Right kidney (tissue), 9 donors: ENCODE measurements at places on chromosomes 2 and 18.
A peak's percentile ranks its signal among the peaks of the same experiment; 100 is the strongest.

DNA sequence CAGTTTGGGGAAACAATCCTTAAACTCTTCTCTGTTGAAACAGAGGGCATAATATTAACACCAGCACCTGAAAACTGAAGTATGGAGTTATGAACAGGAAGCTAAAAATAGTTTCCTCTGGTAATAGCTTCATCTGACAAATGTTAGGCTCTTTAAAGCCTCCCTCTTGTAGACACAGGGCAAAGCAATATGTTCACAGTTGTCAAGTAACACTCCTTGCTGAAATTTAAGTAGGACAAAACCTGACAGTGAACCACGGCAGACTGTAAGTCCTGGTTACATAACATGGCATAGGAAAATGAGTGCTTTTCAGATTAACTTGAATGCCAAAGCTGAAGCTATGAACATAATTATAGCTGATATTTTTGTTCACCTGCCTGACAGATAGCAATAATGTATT lies 172.9 kb downstream of the CMPK2 start:
- no peak for DNase-seq

DNA sequence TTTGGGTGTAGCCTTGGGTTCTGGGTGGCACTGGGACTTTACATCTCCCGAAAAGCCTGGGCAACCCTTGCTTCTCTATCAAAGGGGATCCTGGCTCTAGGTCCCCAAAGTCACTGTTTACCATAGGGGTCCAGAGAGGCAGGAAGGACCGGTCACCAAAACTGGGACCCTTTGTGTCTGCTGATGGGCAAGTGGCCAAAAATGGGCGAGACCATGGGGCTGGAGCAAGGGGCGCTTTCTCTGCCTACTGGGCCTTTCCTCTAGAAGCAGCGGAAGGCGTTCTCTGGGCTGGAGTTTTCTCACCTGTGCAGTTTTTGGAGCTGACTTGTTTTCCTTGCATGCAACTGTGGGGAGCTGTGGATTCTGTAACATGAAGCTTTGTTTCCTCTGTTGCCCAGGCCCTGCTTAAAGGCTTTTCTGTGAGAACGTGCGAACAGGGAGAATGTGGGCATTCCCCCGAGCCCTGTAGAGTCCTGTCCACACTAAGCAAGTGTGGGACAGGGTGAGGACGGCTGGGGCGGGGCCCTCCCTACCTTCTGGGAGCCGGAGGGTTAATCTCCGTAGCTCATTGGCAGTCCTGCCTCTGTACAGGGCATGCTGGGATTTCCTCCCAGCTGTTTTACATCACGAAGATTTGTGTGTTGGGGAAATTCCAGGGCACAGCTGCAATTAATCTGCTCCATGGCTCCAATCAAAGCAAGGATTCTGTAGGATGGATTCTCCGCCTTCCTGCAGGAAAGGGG lies 50.2 kb downstream of the TGOLN2 start:
- DNase-seq, result peak; percentile 76

DNA sequence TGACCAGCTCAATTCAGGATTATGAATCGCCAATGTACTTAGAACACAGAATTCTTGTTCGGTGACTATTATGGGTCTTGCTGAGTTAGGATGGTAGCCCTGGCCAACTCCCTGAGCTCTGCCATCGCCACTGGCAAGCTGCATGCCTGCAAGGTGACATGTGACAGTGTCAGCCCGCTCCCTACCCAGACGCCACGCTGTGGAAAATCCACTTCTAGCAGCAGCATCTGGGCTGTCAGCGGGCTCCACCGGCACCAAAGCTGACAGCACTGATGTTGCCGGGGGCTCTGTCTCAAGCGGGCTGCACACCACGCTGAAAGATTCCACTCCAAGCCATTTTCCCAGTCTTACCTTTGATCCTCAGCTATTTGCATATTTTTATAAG lies 100.7 kb downstream of the MYT1L start:
- DNase-seq, result no peak

- peak; percentile 48 for DNase-seq
These were observed 53.9 kb downstream of the REEP1 start for GRCh38 chr2:86283411-86284030.

GRCh38 chr2:232203936-232204335 lies 174.6 kb upstream of the ALPP start:
- no peak for DNase-seq

- no peak for DNase-seq
These were observed 163.8 kb downstream of the RBM43 start for GRCh38 chr2:151097895-151098294.

DNA sequence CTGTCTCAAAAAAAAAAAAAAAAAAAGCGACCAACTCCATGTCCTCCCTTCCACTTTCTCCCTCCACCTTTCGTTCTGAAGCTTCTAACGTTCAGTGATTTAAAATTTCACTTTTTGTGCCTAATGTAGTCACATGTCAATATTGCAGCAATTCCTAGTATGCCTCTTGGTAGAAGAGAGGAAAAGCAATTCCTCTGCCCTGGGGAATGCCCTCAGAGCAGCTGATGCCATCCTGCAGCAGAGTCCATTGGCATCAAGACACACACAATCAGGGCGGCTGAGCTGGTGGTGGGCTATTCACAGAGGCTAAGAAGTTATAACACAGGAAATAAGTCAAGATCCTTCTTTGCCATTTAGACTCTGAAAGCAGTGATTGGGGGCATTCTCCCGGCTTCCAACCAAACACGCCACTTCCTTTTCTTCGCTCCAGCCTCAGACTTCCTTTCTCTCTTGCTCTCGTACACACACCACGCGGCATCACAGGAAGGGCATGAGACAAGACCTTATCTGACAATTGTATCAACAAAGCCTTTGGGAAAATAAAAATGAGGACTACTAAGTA lies 71.9 kb downstream of the MOGAT1 start:
- no peak for DNase-seq

GRCh38 chr18:26476697-26477096 lies 71.7 kb downstream of the KCTD1 start:
- DNase-seq, result no peak

DNA sequence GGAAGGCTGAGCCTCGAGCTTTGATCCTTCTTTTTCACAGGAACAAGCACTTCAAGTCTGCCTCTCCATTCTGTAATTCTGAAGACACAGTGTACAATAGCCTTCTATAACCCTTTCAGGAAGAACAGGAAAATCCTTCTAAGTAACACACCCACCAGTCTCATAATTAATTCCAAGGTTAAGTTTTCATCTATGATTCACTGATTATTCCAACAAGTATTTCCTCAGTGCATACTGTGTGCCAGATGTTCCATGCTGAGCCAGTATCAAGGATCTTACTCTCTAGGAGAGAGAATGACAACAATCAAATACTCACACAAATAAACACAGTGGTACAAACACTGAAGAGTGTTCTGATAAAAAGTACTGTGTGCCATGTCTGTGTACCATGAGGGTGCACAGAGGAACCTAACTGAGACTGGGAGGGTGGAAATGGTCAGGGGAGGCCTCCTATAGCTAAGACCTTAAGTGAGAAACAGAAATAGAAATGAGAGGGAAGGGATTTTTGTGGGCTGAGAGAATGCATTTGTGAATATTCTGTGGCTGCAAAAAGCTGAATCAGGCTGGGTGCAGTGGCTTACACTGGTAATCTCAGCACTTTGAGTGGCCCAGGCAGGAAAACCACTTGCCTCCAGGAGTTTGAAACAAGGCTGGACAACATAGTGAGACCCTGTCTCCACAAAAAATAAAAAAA lies 7.3 kb upstream of the MTLN start:
- no peak for DNase-seq

GRCh38 chr18:75809151-75809925 lies 381.8 kb upstream of the SMIM21 start:
- DNase-seq, result no peak

GRCh38 chr18:2510416-2510815 lies 60.9 kb downstream of the METTL4 start:
- no peak for DNase-seq

GRCh38 chr18:13382366-13382953 lies 163.9 kb downstream of the LDLRAD4 start:
- DNase-seq, result peak; percentile 52

DNA sequence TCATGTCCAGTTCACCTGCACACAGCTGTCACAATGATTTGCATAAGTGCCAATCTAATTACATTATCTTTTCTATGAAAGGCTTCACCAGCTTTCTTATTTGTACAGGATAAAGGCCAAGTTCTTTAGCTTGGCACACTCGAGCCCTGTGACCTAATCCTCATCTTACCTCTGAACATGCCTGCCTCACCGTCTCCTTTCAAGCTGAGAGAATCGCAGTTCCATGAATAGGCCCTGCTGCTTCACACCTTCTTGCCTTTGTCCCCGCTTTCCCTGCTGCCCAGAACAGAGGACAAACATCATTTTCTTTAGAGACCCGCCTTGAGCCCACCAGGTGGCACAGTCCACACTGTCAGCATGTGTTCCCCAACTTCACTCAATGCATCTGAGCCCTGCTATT lies 1094.7 kb downstream of the BCL11A start:
- peak; percentile 2 for DNase-seq

DNA sequence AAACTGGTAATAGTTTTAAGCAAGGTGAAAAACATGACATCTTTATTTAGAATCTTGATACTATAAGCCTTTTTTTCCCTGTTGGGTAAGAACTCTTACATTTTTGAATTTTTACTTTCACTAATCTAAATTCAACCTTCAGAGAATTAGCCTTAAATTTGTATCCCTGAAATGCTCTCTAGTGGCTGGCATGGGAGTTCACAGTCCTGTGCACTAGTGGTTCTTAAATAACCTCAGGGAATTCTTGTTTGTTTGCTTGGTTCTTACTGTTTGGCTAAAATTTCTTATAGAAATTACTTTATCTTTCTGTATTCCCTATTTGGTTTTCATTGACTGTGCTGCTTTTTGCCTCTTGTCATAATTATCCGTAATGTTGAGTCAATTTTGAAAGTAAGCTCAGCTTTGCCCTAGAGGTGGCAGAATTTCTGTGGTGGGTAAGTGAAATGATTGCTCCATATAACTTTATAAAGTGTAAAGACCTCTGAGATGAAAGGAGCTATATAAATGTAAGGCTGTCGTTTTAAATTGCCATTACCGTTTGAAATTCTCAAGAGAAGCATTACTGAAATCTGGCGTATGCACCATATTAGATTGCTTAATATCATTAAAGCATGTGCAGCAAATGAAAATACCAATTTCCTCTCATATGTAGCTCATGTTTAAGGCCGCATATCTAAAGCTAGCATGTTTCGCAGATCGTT lies 391.3 kb upstream of the FIGN start:
- no peak for DNase-seq

- DNase-seq, result no peak
These were observed 101.6 kb upstream of the COL5A2 start for GRCh38 chr2:189281201-189281600.

DNA sequence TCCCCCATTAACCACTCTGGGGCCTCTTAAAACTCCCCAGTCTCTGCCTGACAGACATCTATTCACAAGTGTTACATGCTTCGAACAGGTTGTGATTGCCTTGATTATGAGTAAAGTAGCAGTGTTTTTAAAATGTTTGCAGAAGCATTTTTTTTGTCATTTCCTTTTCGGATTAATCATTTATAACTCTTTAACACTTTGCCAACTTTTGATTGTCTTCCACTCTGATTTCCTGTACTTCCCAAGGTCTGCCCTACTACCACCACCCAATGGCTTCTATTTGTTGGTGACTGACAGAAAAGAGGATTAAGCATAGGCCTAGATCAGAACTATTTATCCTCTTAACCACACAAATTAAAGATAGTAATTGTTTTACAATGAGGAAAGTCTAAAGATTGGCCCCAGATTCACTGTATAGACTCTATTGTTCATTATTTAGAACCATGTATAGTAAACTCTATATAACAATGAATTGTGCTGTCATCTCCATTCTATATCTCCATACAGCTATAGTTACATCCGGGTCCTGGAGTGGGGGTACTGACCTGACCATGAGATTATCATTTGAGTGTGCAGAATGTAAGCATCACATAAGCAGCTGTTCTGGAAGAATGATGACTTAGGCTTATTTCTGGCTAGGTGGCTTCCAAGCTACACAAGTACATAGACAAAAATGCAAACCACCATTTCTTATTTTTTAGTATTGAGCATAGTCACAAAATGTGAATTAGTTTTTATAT lies 110.3 kb upstream of the RBMS1 start:
- DNase-seq, result no peak

GRCh38 chr2:127067620-127068350 lies 39.2 kb downstream of the BIN1 start:
- peak; percentile 46 for DNase-seq

GRCh38 chr2:215022910-215023309 lies 115.5 kb downstream of the ABCA12 start:
- no peak for DNase-seq

GRCh38 chr2:25105336-25106085 lies 62.9 kb downstream of the POMC start:
- no peak for DNase-seq

- DNase-seq, result no peak
These were observed 75.9 kb downstream of the TMEM163 start for GRCh38 chr2:134642938-134643337.

GRCh38 chr18:54867131-54867530 lies 38.9 kb downstream of the RAB27B start:
- DNase-seq, result no peak

DNA sequence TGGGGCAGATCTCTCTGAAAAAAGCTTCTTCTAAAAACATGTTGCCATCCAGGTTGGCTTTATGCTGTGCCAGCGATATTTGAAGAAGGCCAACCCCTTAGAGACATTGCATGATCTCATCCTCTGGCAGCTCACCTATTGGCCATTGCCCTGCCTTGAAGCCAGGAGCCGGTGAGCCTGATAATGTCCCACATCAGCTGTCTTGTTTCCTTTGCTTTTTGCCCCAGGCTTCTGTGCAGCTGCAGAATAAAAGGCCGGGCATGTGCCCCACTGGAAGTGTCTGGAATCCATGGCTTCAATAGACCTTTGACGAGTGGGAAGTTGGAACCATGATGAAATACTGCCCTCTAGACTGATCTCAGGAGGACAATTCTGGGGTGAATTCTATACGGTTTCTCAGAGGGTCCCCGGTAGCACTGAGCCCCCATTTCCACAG lies 523.5 kb upstream of the ZEB2 start:
- DNase-seq, result no peak

GRCh38 chr18:25109484-25109883 lies 242.5 kb downstream of the ZNF521 start:
- DNase-seq, result no peak

- DNase-seq, result no peak
These were observed 698.3 kb downstream of the NRXN1 start for GRCh38 chr2:50333529-50334228.

DNA sequence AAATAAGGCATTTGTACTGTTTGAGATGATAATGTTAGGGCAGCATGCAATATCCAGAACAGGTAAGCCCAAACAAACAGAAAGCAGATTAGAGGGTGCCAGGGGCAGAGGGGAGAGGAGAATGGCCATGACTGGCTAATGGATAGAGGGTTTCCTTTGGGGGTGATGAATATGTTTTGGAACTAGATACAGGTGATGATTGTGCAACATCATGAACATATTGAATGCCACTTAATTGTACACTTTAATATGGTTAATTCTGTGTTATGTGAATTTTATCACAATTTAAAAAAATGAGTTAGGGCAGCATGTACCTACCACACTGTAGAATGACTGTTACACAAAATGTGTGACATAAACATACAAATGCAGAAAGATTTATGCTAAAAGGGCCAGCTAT lies 255.5 kb upstream of the FN1 start:
- DNase-seq, result no peak

- DNase-seq, result no peak
These were observed 78.1 kb upstream of the NPAS2 start for GRCh38 chr2:100741880-100742276.
